ENCODE measurements at places on chromosomes 2 and 18.

GRCh38 chr2:175030380-175031271 lies 25.4 kb upstream of the CHN1 start:
- no peak for DNase-seq

- no peak for DNase-seq
These were observed 38.7 kb downstream of the MCFD2 start for GRCh38 chr2:46876741-46877384.

DNA sequence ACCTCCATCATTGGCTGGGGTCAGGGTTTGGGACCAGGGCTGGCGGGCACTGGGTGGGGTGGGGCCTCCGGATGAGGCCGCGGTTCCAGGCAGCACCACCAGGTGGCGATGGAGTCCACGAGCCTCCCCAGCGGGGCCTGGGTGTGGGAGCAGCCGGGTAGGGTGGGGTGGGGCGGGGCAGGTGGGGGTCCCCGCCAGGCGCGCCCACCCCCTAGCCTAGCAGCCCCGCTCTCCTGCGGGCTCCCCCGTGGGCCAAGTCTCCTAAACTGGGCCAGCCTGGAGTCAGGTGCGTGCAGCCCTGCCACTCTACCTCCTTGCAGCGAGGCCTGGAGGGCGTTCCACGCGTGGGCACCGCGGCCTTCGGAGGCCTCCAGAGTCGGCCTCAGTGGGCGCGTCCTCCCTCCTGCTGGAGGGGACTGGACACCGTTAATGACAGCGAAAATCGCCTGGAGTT lies 187.5 kb downstream of the TWIST2 start:
- peak; percentile 71 for DNase-seq

- no peak for DNase-seq
These were observed 101.3 kb downstream of the MSH2 start for GRCh38 chr2:47504174-47504810.

- no peak for DNase-seq
These were observed 44.3 kb downstream of the RBM43 start for GRCh38 chr2:151217343-151217742.

DNA sequence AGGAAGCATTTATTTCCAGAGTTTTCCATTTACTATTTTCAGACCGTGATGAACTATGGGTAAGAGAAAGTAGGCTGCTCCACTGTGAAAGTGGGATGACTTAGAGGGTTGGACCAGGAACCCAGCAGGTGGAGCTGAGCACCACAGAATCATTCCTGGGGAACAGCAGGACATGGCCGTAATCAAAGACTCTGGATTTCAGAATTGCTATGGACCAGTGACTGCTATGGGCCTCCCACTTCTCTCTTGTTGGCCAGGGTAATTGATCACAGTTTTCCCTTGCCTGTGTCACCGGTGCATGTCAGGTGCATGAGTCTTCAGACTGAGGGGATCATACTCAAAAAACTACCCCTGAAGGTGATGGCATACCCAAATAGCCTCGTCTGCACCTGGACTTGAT lies 90.6 kb upstream of the GPC1 start:
- no peak for DNase-seq

- no peak for DNase-seq
These were observed 1.6 kb upstream of the ASIC4 start for GRCh38 chr2:219512524-219513216.

DNA sequence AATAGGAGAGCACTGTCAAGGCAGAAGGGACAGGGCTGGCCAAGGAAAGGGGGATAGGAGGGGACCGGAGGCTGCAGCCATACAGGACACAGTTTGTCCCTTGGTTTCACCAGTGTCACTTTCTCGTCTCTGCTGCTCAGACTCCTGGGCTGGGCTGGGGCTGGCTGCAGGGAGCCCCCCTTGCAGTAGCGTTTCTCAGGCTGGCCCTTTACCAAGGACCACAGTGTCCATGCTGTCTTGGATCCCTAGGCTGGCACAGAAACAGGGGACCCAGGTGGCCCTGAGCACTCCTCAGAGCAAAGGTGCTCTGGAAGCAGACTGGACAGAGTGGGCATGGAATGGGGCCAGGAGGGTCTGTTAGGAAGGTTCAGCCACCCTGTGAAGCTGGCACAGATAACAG lies 34.8 kb downstream of the ATOH8 start:
- no peak for DNase-seq

DNA sequence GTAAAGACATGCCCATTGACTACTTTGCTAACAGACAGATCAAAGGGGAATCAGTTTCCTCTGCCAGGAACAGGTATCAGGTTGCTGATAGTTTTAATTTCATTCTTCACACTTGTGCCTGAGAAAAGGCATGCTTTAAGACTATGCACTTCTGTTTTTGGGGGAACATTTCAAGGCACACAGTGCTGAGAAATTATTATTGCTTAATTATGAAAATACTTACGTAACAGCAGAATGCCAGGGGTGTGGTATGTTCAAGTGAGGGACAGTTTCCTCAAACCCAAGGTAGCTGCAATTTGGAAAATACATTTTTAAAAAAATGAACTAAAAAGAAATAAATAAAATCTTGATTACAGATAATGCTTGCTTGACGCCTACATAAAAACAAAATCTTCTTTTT lies 1746.1 kb upstream of the PIK3C3 start:
- DNase-seq: no peak
